AML-193 (cell line): ENCODE measurements at places on chromosomes 5 and 9.

- no peak for DNase-seq
These were observed 164.3 kb upstream of the ST8SIA4 start for GRCh38 chr5:101067429-101067828.

GRCh38 chr5:172187118-172188032 lies 649 bp downstream of the STK10 start:
- DNase-seq, result peak; percentile 60

GRCh38 chr9:124485936-124486335 lies 21.3 kb downstream of the NR5A1 start:
- no peak for DNase-seq

- peak; percentile 23 for DNase-seq
These were observed 426 bp downstream of the FAM114A2 start for GRCh38 chr5:154038261-154038706.

DNA sequence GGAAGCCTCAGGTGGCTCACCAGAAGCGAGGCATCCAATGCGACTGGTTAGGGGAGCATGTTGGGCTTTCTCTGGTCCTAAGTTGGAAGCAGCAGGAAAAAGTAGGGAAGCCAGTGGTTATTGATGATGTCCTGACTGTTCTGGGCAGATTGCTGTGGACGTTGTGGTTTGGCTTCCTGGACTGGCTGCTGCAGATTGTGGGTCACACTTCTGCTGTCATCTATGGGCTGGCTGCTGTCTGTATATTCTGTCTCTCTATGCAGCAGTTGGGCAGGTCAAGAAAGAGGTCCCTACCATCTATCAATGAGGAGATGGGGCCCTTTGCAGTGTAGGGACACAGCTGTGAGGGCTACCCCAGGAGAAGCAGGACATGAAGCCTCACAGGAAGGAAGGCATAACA lies 13.5 kb upstream of the MARCHF6 start:
- no peak for DNase-seq

DNA sequence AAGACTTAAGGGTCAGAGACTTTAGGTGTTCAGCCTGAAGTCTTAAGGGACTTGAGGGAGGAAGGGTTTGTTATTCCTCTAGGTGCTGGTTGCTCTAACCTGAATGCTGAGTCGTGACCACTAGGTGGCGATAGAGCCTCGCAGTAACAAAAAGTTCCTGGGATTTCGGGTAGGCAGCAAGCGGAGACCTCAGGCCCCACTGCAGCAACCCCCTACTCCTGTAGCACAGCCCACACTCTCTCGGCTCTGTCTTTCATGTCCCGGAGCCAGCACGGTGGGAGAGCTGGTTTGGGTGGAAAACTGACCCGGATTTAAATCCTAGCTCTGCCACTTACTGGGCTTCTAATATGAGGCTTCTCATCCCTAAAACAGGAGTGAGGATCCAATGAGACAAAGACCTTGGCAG lies 100.3 kb upstream of the PANK3 start:
- peak; percentile 25 for DNase-seq

DNA sequence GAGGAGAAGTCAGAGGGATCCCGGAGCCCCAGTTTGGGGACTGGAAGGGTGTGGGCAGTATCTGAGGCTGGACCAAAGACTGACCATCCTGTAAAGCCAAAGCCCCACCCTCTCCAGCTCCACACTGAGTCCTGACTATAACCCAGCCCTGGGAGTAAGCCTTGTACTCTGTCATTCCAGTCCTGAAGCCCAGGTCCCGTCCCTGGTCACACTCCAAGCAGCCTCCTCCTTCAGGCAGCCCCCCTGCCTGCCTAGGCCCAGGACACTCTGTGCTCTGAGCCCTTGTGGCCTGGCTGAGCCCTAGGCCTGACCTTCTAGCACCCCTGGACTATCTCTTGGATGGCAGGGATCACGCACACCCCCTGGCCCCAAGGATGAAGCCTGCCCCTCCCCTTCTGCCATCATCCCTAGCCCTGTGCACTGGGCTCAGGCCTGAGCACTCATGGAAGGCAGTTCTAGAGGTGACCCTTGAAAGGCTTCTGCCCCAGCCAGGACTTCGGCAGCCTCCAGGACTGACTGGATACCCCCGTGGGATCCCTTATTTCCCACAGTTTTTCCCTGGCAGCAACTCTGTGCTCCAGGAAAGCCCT lies 28.0 kb upstream of the ENHO start:
- DNase-seq, result no peak

DNA sequence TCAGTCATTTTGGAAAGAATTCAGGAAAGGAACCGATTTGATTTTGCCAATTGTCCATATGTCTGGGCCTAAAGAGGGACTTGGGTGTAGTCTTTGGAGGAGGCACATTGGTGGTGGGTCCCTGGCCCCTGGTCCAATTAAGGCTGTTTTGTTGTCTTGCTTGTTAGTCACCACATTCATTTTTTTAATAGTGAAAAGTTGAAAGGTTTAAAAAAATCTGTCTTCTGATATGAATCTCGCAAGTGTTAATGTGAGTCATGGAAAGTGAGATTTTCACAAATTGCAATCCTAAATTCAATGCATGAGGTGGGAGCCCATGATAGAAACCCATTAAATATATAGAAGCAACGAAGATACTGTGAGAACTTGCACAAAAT lies 165.9 kb upstream of the OTULINL start:
- no peak for DNase-seq

DNA sequence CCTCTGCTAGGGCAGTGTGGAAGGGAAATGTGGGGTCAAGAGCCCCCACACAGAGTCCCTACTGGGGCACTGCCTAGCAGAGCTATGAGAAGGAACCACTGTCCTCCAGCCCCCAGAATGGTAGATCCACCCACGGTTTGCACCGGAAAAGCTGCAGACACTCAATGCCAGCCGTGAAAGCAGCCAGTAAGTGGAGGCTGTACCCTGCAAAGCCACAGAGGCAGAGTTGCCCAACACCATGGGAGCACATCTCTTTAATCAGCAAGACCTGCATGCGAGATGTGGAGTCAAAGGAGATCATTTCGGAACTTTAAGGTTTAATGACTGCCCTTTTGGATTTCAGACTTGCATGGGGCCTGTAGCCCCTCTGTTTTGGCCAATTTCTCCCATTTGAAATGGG lies 52.2 kb downstream of the GKAP1 start:
- no peak for DNase-seq

DNA sequence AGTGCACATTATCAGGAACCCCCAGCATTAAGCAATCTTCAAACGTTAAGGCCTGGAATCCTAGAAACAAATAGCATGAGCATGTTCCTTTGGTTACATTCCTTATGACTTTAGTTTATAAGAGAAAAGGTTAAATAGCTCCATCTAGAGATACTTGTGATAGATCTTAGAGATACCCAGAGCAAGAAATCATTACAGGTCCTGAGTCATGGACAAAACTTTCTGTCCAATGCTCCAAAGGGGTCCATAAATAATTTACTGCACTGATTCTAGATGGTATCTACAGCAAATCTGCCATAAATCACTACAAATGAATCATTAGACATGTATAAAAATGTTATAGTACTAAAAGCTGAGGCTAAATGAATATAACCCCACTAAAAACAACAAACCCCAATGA lies 139.6 kb downstream of the HTR1A start:
- DNase-seq, result no peak

DNA sequence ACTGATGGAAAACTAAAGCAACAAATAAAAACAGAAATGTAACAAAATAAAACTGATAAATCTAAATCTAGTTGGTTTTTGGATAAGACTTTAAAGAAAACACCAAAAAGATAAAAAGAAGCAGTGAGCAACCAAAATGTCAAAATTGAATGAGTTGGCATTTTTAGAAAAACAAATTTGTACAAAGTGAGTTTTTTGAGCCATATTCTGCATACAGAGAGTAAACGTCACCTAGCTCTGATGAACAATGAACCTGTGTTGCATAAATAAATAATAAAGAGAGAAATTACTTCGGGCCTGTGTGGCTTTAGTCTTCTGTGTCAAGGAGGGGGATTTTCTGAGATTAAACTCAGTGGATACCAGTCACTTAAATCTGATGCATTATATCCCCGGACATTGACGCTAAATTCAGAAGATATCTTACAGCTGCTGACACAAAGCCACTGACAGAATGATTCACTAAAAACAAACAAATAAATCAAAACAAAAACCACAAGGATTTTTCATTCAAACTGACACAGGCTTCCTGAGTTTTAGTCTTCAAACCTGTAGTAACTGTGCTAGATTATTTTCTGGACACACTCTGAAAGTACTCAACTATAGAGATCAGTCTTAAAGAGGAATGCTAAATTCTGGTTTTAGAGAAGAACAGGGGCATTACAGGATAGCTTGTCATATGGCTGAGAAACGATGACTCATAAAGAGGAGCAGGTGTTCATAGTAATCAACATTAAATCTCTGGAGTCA lies 403.5 kb upstream of the ST8SIA4 start:
- DNase-seq, result no peak

- DNase-seq, result no peak
These were observed 413.3 kb upstream of the IRX1 start for GRCh38 chr5:3182133-3182876.

DNA sequence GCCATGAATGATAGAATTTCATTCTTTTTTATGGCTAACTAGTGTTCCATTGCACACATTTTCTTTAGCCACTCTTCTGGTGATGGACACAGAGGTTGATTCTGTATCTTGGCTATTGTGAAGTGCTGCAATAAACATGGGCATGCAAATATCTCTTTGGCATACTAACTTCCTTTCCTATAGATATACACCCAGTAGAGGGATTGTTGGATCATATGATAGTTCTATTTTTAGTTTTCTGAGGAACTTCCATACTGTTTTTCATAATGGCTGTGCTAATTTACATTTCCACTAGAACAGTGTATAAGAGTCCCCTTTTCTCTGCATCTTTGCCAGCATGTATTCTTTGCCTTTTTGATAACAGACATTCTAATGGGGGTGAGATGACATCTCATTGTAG lies 50.4 kb upstream of the CDK5RAP2 start:
- DNase-seq, result no peak

GRCh38 chr5:83472508-83473345 lies 1.2 kb downstream of the VCAN start:
- DNase-seq, result no peak

DNA sequence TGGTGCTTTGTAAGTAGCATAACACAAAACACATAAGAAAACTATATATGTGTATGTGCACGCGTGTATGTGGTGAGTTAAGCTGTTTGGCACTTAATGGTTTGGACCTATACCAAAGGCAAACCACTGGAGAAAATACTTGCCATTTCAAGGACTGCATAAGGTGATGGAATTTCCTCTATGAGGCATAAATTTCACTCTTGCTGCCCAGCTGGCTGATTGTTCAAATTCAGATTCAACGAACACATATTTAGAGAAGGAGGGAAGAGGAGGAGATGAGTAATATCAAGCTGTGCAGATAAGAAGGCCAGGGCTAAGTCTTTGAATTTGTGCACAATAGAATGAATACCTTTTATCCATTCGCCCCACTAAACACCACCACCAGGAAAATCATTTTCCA lies 470.6 kb upstream of the MPDZ start:
- DNase-seq, result no peak

- DNase-seq, result no peak
These were observed 37.6 kb upstream of the STX17 start for GRCh38 chr9:99868845-99869244.

- peak; percentile 52 for DNase-seq
These were observed 281.9 kb downstream of the NSG2 start for GRCh38 chr5:174327317-174327864.
